ENCODE measurements at places on chromosomes 1 and 21.

- no peak for DNase-seq
Observed at GRCh38 chr1:43993206-43993914, 2.0 kb downstream of the CCDC24 start.

GRCh38 chr1:167251472-167251871 lies 30.8 kb downstream of the POU2F1 start:
- no peak for DNase-seq

- DNase-seq: peak; percentile 28
Observed at GRCh38 chr1:6485168-6486101, 6.0 kb downstream of the PLEKHG5 start.

GRCh38 chr1:204463125-204464060 lies 31.2 kb downstream of the PIK3C2B start:
- no peak for DNase-seq

GRCh38 chr1:69404486-69404885 lies 163.2 kb upstream of the LRRC7 start:
- peak; percentile 0 for DNase-seq

GRCh38 chr1:47906527-47907176 lies 90.5 kb downstream of the TRABD2B start:
- DNase-seq: peak; percentile 54

DNA sequence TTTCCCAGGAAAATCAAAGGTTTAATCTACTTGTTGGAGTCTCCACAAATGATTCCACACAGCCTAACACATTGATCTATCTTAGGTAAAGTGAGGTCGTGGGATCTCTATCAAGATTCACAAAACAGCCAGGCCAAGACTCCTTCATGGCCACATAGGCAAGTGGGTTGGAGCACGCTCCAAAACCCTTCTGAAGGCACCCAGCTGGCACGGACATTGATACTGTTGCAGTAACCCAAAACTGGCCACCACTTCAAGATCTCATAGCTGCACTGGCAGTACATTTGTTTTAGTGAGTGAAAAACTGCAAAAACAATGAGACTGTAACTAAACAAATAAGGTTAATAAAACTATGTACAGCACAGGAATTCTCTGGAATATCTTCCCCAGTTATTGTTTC lies 61.9 kb downstream of the COLGALT2 start:
- DNase-seq: no peak

GRCh38 chr1:156002188-156002911 lies 18.4 kb downstream of the SSR2 start:
- no peak for DNase-seq

DNA sequence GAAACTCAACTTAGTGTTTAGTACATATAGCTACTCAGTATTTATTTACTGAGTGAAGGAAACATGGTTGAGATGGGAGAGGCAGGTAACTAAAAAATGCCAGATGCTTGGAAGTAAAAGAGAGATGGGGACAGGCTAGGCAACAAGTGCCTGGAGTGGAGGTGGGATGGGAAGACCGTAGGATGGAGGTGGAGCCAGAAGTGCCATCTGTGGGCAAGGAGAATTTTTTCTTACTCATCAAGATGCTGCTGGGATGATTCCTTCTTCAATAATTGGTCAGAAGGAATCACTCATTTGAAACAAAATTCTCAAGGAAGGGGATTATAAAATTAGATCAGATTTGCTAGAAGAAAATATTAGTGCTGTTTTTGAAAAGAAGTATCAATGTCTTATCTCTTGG lies 72.9 kb downstream of the IFI44 start:
- peak; percentile 55 for DNase-seq

GRCh38 chr1:183218971-183219615 lies 33.0 kb downstream of the LAMC2 start:
- no peak for DNase-seq

- DNase-seq: no peak
Observed at GRCh38 chr1:192905049-192905448, 96.2 kb downstream of the RGS2 start.

- DNase-seq: no peak
Observed at GRCh38 chr1:228340686-228341449, 65.8 kb downstream of the TRIM11 start.

DNA sequence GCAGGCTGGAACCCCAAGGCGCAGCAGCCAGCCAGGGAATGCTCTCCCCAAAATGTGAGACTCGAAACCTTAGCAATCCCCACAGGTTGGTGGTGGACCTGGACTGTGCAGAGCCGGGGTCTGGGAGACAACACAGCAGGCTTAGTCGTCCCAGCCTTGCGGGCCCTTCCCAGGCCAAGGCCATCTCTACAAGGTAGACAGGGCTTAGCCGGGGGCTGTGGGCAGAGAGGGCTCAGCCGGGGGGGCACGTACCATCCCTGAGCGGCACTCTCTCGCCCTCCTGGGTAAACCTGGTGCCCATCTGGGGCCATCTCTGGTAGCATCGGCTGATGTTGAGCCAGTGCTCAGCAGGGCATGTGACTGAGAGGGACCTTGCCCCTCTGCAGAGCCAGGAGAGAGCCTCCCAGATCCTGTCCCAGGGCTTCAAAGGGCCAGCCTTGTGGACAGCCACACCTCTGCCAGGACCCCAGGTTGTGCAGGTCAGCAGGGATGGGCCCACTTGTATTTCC lies 2.2 kb upstream of the ACTRT2 start:
- no peak for DNase-seq

GRCh38 chr1:39900662-39901463 lies 854 bp downstream of the MYCL start:
- peak; percentile 62 for DNase-seq

GRCh38 chr1:89519779-89520358 lies 4.8 kb upstream of the LRRC8B start:
- DNase-seq: peak; percentile 21

DNA sequence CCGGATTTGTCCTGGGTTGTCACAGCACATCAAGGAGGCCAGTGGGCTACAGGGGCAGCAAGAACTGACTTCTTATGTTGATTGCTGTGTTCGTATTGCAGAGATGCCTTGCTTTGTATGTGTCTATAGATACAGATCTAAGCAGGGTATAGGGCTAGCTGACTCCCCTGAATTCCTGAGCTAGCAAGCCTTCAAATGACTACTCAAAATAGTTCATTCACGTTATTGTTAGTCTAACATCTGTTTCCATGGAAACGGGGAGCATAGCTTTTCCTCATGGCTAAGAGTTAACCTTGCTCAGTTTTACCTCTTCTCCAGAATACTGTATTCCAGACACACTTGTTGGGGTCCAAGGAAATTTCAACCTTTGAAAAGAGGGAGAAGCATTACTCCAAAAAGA lies 24.1 kb downstream of the TRIM45 start:
- DNase-seq: no peak

DNA sequence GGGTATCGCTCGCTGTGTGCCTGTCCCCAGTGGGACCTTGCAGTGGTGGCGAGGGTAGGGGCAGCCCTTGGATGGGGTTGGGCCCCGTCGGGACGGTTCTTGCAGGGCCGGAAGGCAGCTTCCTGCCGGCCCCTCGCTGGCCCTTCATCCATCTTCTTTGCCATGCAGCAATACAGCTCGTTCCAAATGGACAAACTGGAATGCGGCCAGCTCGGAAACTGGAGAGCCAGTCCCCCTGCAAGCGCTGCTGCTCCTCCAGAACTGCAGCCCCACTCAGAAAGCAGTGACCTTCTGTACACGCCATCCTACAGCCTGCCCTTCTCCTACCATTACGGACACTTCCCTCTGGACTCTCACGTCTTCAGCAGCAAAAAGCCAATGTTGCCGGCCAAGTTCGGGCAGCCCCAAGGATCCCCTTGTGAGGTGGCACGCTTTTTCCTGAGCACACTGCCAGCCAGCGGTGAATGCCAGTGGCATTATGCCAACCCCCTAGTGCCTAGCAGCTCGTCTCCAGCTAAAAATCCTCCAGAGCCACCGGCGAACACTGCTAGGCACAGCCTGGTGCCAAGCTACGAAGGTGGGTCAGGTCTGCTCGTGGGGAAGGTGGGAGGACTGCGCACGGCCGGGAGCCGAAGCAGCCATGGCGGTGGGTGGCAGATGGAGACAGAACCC lies 45.8 kb downstream of the SIM2 start:
- DNase-seq: no peak

DNA sequence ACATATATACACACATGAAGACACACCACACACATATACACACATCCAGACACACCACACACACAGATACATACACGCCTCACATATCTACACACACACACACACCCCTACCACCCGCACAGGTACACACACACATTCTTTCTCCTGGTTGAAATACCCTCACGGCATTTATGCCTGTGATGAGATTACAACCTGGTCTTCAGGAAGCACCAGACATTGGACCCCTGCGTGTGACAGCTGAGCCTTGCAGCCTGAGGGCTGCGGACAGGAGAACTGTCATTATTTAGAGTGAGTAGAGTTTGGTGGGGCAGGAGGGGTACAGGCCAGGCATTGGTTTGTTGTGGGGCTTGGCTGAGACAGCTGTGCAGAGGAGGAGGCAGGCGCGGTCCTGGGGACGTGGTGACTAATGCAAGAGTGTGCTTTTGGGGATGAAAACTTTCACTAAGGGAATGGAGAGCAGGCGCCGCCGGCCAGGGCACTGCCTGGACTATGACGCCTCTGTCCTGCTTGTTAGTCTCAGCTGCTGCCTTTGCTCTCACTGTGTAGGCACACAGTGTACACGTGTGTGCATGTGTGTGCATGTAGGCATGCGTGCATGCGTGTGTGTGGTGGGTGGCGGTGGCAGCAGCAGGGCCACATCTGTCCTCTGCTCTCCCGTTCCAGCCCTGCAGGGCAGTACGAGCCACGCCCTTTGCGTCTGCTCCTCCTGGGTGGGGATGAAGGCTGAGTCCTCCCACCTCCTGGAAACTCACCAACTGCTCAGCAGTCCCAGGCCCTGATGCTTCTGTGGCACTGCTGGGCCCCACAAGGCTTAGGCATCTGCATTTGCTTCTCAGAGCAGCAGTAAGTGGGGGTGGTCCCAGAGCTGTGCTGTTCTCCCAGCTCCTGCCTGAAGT lies 57.6 kb downstream of the SPSB1 start:
- peak; percentile 71 for DNase-seq

GRCh38 chr1:167022384-167022783 lies 33.3 kb downstream of the MAEL start:
- no peak for DNase-seq

- DNase-seq: peak; percentile 25
Observed at GRCh38 chr1:46533179-46533864, 18.1 kb downstream of the KNCN start.

DNA sequence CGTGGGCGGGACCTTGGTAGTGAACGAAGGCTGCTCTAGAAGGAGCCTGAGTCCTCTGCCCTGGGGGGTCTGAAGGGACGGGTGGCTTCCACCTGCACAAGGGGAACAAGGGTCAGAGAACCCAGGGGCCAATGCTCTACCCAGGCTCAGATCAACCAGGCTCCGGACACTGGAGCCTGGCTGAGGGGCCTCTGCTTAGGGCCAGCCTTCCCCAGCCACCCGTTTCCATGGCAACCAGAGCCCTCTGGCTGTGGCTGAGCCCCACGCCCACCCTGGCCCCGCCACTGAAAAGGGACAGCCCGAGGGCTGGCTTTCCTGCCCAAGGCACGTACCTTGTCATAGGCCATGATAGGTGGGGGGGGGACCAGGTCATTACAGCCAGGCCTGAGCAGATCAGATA lies 724.6 kb downstream of the PTPRU start:
- no peak for DNase-seq

GRCh38 chr21:46028573-46029091 lies 47.1 kb downstream of the COL6A1 start:
- DNase-seq: peak; percentile 74

GRCh38 chr1:179976970-179977651 lies 22.5 kb downstream of the CEP350 start:
- no peak for DNase-seq

GRCh38 chr1:191984856-191985255 lies 173.4 kb upstream of the RGS18 start:
- DNase-seq: no peak

GRCh38 chr1:201250326-201251011 lies 32.8 kb upstream of the PKP1 start:
- DNase-seq: no peak

GRCh38 chr1:15146142-15146680 lies 7.3 kb upstream of the TMEM51 start:
- DNase-seq: no peak

DNA sequence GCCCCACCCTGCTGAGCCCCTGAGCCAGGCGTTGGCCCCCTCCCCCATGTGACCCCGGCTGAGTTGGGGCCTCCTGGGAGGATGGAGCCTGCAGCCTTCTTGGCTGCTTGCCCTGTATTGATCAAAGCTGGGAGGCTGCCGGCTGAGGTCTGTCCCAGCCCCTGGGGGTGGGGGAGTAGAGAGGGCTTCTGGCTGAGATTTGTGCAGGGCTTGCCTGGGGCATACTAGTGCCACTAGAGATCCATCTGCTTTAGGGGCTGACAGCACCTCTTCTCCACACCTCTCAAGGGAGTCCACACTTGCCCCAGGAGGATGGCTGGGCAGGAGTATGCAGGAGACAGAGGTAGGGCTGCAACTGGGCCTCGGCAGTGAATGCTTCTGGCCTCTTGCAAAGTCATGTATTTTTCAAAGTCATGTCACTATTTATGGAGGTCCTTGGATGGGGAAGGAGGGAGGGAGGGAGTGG lies 53.6 kb upstream of the SSBP3 start:
- DNase-seq: no peak

- DNase-seq: peak; percentile 36
Observed at GRCh38 chr1:15918962-15919715, 56.8 kb downstream of the ZBTB17 start.

DNA sequence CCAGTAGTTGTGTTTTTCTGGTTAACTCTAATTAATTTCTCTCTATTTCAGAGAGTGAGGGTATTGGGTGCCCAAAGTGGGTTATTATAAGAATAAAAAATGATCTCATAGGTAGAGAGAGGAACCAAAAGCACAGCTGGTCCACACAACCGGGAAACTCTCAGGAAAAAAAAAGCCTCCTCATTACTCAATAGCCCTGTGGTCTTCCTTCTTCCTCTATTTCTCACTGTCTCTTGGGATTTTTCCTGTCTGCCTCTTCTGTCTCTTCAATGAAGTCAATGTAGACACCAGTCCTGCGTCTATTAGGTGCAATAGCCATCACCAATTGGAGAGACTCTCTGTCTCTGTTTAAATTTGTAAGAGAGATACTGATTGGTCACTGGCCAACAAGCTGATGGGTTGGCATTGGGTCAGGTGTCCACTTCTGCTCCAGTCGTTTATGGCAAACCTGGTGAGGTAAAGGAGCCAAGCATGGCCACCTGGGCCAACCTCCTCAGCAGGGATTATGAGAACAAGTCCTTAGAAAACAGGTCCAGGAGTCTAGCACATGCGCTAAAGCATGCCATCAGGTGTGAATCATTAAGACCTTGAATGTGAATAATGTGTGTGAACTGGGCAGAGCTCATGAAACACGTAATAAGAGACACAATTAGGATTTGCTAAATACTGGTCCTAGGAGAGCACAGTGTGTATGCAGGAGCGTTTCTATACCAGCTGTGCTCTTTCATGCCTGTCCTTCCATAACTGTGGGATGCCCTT lies 443.0 kb upstream of the RUNX1 start:
- DNase-seq: no peak

GRCh38 chr1:13798120-13798519 lies 98.1 kb downstream of the PRDM2 start:
- no peak for DNase-seq

- DNase-seq: no peak
Observed at GRCh38 chr1:88549536-88549935, 134.5 kb upstream of the PKN2 start.

Measured in foreskin fibroblast (primary cell).